NCI-H460 (cell line): ENCODE measurements at places on chromosomes 5 and 9. TPM values are rescaled to one million over a fixed set of nuclear protein-coding genes. Genes with fewer than 3 reads are reported as not detected.

- DNase-seq, result no peak
These were observed 354.8 kb downstream of the NR2F1-AS1 start for GRCh38 chr5:93226202-93226735.

The ARHGAP26 gene
- 3.9 and 6.6 TPM in 2 replicates for total RNA-seq

- no peak for DNase-seq
These were observed 21.6 kb downstream of the AMBP start for GRCh38 chr9:114056527-114056926.

DNA sequence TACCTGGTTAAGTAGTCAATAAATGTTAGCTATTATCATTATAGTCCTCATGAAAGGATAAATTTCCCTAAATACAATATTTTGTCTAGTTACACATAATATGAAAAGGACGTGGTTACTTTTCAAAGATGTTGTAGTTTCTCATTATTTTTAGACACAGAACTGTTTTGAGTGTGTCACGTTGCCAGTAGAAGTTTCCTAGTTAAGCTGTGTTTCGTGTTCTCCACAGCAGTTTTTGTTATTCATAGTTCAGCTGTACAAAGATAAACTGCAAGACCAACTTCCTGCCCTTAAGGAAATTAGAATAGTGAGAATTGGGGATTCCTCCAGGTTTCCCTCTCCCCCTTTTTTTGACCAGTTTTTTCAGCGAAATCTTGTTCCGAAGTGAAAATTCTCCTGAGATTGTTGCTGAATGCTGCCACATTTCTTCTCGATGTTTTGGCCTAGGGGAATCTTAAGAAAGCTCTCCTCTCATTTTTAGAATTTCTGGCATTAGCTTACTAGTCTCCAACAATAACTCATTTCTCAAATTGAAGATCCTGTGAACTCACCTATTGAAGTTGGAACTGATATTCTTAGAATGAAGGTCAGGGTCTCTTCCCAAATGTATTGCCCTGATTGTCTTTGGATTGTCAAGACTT is 176.1 kb downstream of the PAM start:
- no peak for DNase-seq

The STKLD1 gene
- total RNA-seq, result 0.59 TPM in 1 of 2 replicates, not detected in the other

The SLC36A2 gene
- not detected in 2 replicates for total RNA-seq

The NINJ1 gene
- total RNA-seq, result 69.1 and 74.2 TPM in 2 replicates
